CD4-positive, alpha-beta T cell treated with Interferon gamma for 1 hour (primary cell): ENCODE measurements at places on chromosomes 3 and 15.

GRCh38 chr3:87186608-87187159 lies 40.4 kb upstream of the CHMP2B start:
- DNase-seq = no peak

GRCh38 chr3:52140769-52141168 lies 13.5 kb downstream of the POC1A start:
- no peak for DNase-seq

- DNase-seq = no peak
Measured at GRCh38 chr3:156098437-156099035, 21.8 kb upstream of the KCNAB1 start.

DNA sequence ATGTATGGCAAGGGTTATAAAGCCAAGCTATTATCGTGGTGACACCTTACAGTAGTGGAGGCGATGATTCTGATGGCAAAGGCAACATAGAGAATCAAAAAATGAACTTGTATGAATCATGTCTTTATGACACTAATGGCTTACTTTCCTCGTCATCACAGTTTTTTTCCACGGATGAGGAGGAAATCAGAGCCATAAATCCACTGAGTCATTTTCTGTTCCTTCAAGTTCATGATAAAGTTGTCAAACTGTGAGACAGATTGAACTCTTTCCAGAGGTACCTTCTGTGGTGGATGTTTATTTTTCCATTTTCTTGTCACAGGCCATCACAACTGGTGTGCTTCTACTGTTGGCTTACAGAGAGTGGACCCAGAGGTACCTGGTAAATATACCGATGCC lies 8.5 kb downstream of the TMEM212 start:
- DNase-seq = no peak

GRCh38 chr3:182104881-182105280 lies 393.2 kb downstream of the SOX2 start:
- no peak for DNase-seq

GRCh38 chr3:61997101-61997500 lies 376.2 kb downstream of the FEZF2 start:
- DNase-seq = no peak

DNA sequence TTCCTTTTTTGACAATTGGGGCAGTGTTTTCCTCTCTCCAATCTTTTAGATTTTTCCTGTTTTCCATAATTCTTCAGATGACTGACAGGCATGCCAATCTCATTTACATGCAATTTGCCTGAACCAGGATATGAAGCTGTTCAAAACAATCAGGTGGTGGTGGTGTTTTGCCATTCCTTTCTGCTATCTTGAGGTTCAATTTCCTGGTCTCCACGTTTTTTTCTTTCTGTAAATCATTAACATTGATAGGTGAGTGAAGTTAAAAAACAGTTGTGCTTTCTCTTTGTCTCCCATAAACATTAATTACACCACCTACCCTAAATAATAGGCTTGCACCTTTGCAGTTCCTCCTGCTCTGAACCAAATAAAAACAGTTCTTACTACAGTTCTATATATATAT lies 49.1 kb downstream of the C2CD4A start:
- no peak for DNase-seq

GRCh38 chr15:63764124-63764803 lies 69.5 kb downstream of the HERC1 start:
- no peak for DNase-seq

GRCh38 chr3:37052860-37053259 lies 59.5 kb downstream of the MLH1 start:
- DNase-seq = no peak

- no peak for DNase-seq
Measured at GRCh38 chr3:16330351-16330750, 65.3 kb downstream of the OXNAD1 start.

- DNase-seq = no peak
Measured at GRCh38 chr15:36879568-36880222, 220.7 kb downstream of the MEIS2 start.

DNA sequence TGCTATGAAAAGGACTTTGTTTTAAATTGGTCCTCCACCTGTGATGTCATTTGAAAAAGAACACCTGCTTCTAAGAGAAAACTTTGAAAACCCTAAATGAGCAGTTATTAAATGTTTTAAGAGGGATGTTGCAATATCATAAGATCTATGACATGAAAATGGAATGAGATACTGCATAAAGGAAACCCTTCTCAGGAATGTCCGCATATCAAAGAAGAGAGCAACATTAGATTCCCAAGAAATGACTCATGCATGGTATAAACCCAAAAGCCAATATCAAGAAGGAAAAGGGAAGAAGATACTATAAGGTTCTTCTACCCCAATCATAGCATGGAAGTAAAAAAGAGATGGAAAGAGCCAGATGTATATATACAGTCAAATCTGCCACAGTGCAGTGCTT lies 627.5 kb upstream of the LMCD1 start:
- no peak for DNase-seq

GRCh38 chr3:172319595-172319994 lies 128.7 kb downstream of the GHSR start:
- DNase-seq = no peak

DNA sequence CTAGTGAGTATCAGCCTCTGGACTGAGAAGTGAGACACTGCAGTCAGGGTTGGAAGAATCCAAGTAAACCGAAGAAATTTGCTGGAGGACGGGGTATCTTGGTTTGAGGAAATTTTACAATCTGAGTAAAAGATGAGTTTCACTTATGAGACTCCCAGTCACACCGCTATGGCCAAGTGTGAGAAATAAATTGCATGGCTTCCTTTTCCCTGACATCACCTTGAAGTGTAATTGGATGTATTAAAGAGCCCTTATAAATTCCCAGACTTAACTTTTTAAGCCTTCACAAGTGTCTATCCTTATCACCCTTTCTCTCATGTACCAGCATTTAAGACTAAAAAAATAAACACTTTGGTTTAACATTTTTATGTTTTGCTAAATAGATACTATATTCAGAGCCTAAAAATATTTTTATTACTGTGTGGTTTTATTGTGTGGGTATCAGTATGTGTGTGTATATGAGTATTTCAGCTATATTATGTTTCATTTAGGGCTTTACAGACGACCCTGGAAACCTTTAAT lies 23.8 kb downstream of the USP3 start:
- DNase-seq = no peak

GRCh38 chr3:95333826-95334225 lies 1271.0 kb downstream of the NSUN3 start:
- no peak for DNase-seq

GRCh38 chr15:42036112-42036905 lies 15.5 kb upstream of the PLA2G4E start:
- DNase-seq = no peak

- DNase-seq = no peak
Measured at GRCh38 chr3:45472795-45473194, 84.4 kb downstream of the LARS2 start.

- no peak for DNase-seq
Measured at GRCh38 chr3:63034101-63034500, 158.9 kb upstream of the CADPS start.

DNA sequence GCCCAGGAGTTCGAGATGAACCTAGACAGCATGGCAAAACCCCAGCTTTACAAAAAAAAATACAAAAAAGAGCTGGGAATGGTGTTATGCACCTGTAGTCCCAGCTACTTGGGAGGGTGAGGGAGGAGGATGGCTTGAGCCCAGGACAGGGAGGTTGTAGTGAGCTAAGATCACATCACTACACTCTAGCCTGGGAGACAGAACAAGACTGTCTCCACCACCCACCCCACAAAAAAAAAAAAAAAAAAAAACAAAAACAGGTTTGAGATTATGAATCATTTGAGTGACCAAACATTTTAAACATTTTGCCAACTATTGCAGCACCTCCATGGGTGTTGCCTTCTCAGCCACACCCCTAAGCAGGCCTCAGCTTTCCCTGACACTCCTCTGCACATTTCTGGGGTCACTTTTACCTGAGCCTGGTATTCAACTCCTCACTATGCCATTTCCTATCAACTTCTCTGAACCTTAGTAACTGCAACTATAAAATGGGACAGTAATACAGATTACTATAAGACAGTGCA lies 41.8 kb downstream of the IL5RA start:
- no peak for DNase-seq

- no peak for DNase-seq
Measured at GRCh38 chr3:122800031-122800430, 5.2 kb downstream of the SLC49A4 start.

GRCh38 chr15:100730655-100731266 lies 128.4 kb downstream of the ASB7 start:
- DNase-seq = no peak

DNA sequence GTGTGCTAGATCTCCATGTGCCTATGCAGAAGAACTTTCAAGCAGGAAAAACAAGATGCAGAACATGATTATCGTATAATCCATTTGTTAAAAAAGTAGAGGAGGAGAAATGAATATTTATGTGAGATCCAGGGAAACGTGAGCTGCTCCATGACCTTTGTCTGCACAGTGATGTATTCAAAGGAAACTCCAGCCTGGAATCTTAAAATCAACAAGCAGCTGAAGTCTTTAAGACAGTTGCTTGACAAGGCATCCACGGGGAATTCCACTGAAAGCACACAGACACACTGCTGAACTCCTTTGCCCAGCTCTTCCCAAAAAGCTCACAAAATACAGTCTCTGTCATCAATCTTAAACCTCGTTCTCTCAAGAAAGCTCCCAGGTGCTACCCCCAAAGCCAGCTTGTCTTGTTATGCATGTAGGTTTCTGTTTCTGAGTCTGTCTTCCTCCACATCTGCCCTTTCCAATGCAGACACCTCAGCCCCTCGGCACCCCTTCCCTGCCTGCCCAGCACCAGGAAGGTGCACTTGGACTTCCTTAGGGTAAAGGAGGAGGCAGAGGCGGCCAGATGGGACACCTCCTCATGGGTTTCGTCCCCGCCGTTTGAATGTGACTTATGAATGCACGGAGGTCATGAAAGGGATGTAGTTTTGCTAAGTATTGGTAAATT lies 28.7 kb downstream of the LRRK1 start:
- DNase-seq = no peak

DNA sequence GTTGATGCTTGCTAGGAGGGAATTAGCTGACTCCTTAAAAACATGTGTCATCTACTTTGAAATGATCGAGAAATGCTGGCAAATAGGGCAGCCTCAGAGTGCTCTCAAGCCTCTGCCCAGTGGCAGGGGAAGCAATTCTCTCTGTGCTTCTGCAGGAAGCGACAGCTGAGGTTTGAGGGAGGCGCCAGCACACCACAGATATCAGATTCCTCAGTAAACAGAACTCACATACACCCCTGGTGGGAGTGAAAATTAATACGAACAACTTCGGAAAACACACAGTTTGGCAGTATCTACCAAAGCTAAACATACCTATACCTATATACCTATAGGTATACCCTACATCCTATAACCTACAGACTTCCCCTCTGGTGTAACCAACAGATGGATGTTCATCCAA lies 61.3 kb downstream of the NSMCE3 start:
- no peak for DNase-seq

DNA sequence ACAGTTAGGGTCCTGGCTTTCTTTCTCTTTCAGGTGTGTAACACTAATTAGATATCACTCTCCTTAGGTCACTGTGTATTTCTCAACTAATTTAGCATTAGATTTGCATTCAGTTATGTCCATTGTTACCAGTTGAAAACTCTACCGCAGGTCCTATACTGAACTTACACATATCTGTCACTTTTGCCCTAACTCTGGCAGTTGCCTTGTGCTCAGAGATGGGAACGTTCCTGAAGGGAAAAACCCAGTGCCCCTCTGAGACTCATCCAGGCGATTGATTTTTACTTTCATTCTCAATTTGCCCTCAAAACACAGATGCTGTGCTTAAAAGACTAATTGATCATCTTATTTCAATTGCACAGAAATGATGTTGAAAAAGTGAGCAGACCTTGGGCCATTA lies 249.1 kb downstream of the ALCAM start:
- DNase-seq = no peak

- DNase-seq = no peak
Measured at GRCh38 chr3:180049391-180049790, 12.7 kb upstream of the PEX5L start.

- DNase-seq = peak; percentile 19
Measured at GRCh38 chr15:39391230-39391629, 189.6 kb upstream of the THBS1 start.

DNA sequence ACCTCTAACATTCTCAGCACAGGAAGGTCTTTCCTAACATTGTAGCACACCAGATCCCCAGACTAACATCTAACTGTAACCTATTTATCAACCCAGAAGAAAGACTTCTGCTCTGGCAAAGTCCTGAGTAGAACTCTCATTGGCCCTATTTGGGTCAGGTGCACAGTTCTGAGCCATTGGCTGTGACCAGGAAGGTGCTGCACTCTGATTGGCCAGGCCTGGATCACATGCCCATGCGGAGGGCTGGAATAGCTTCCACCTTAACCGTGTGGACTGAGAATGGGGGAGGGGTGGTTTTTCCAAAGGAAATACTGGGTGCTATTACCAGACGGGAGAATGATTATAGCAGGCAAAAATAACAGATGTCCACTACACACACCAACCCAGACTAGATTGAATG lies 11.5 kb downstream of the FEZF2 start:
- no peak for DNase-seq

DNA sequence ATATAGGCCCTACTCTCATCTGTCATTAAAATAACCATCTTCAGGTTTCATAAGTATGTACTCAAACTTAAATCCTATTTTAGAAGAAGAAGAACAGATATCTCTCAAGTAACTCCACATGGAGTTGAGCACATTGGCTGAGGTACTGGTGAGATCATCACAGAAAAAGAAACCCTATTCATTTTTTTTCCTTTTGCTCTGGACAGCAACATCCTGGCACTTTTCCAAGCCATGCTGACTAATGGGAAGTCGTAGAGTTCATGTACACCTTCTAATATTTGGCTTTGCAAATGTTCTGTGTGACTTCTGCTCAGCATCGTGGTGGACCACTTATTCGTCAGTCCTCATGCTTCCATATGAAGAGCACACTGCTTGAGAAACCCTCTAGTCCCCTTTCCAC lies 336.0 kb upstream of the KCNH8 start:
- no peak for DNase-seq

GRCh38 chr15:89195836-89196235 lies 25.5 kb downstream of the RLBP1 start:
- no peak for DNase-seq
